ENCODE measurements at places on chromosomes 13 and 19.

DNA sequence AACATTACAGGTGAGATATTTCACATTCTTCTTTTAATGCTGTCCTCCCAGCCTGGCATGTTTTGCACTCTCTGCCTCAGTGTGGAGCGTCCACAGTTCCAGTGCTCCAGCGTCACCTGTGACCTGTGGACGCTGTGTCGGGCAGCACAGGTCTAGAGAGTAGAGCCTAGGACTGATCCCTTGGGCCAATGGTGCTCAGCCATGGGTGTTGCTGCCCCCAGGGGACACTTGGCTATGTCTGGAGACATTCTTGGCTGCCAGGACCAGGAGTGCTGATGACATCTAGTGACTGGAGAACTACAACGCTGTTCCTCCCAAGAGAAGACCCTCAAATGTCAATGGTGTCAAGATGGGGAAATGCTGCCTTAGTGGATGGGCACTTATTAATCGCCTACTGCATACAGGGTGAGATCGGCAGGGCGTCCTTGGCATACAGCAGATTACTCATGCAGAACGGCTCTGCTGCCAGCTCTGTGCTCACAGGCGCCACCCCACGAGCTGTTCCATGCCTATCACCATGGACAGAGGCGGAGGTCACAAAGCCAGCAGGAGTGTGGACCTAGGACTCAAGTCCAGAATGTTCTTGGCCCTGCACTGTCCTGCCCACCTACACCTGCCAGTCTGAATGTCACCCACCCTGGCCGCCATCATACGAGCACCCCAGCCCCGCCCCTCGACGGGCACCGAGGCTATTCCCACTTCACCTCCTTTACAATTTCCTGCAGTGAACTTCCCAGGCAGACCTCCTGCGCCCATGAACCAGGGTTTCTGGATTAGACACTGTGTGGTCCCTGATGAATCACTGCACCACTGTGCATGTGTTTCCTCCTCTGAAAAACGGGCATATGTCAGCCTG lies 13.9 kb upstream of the MADCAM1 start:
- DNase-seq: no peak

DNA sequence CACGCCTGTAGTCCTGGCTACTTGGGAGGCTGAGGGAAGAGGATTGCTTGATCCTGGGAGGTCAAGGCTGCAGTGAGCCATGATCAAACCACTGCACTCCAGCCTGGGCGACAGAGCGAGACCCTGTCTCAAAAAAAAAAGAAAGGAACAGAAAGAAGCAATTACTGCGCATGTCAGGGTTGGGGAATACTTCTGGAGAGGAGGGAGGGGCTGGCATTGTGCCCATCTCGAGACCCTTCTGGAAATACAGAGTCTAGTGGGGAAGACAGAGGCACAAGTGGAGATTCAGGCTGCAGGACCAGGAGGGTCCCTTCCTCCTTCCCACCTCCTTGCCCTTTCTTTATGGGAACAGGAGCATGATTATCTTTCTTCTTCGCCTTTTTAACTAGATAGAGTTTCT lies 30.8 kb downstream of the PRR22 start:
- DNase-seq: no peak

DNA sequence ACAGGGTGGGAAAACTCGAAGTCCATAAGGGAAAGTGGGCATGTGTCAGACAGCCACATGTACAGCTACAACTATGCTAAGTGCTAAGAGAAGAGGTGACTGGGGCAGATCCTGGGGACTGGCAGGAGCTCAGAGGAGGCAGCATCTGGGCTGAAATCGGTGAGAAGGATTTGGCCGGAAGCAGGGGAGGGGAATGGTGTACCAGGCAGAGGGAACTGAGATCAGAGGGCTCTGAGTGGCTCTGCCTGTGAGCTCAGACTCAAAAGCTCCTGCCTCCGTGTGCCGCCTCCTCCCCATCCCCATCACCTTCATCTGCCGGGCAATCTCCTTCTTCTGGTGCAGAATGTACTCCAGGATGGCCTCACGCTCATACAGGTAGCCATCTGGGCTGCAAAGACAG lies 21.8 kb downstream of the NOSIP start:
- DNase-seq: no peak

DNA sequence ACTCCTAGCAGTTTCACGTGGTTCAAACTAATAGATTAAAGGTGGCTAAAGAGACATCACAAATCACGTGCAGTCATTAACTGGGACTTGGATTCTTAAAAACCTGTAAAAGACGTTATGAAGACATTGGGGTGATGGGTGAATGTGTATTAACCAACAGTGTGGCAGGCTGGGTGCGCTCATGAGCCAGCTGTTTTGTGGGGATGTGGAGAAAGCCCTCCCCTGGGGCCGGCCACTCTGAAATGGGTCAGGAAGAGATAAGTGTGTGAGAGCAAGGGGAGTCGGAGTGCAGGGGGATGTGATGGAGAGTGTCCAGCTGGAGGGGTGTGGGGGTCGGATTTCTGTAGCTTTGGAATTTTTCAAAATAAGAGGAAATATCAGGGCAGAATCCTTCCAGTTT lies 10.4 kb downstream of the UPF1 start:
- no peak for DNase-seq

DNA sequence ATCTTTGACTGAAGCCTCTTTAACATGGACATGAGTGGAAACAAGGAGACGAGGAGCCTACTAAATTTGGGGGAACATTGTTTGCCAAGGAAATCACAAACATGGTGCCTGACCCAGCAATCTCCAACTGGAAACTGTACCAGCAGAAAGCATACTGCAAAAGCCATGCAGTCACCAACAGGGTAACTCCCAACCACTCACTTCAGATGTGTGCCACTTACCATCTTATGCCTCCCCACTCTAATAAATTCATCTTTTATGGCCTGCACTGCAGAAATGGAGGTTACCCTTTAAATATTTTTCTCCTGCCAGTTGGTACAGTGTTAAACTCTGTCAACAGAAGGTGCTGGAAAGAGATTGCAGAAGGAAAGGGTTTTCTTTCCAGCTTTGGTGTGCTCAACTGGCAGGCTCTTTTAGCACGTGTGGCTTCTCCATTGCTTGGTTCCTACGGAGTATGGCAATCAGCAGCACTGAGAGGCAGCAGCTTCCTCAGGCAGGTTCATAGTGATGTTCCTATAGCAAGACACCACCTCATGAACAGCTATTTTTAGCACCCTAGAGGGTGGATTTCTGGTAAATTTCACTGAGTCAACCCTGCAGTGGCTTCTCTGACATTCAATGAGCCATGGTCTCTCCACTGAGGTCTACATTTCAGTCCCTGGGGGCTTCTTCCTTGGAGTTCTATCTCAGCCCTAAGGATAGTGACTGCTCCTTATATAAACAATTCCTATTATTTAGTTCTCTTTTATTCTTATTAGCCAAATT lies 21.4 kb downstream of the MIR17HG start:
- DNase-seq: peak; percentile 50
